ENCODE measurements at places on chromosomes 16 and 17. TPM values are rescaled to one million over a fixed set of nuclear protein-coding genes. Genes with fewer than 3 reads are reported as not detected.

Gene TAT
- total RNA-seq, result not detected

- DNase-seq, result no peak
Measured at GRCh38 chr16:85480727-85481101, 132.4 kb upstream of the GSE1 start.

- DNase-seq, result peak; percentile 80
Measured at GRCh38 chr16:85735225-85735635, 15.7 kb downstream of the C16orf74 start.

GRCh38 chr17:10624969-10625368 is 32.1 kb downstream of the MYH3 start:
- DNase-seq, result no peak

DNA sequence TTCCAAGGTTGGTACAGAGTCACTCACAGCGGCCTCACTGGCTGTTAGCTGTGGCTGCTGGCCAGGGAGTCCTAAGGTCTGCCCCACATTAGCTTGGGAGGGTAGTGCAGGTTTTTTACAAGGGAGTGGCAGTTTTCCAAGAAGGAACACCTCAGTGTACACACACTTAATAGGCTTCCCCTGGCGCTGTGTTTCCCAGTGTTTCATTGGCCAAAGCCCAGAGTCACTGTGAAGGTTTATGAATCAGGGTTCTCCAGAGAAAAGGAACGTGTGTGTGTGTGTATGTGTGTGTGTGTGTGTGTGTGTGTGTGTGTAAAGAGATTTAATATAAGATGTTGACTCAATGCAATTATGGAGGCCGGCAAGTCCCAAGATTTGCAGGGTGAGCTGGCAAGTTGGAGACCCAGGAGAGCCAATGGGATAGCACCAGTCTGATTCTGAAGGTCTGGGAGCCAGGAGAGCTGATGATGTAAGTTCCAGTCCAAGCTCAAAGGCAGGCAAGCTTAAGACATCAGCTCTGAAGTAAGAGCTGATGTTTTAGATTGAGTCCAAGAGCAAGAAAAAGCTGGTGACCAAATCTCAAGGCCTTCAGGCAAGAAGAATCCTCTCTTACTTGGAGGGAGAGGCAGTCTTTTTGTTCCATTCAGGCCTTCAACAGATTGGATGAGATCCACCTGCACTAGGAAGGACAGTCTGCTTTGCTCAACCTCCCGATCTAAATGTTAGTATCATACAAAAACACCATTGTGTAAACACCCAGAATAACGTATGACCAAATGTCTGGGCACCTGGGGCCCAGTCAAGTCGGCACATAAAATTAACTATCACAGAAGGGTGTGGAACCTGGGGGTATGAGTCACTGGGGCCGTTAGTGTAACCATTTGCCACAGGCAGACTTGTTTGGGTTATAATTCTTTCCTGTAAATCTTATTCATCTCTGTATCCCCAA is 206.8 kb downstream of the PRKCA start:
- peak; percentile 36 for DNase-seq

DNA sequence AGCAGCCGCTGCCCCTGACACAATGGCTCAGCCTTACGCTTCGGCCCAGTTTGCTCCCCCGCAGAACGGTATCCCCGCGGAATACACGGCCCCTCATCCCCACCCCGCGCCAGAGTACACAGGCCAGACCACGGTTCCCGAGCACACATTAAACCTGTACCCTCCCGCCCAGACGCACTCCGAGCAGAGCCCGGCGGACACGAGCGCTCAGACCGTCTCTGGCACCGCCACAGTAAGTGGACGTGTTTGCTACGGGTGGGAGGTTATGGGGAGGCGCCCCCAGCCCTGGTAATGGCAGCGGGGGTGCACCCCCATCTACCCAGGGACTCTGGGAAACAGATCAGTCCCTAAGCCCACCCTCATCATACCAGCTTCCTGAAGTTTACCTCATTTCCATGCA is 185.5 kb downstream of the RBFOX1 start:
- DNase-seq, result no peak

GRCh38 chr16:88796278-88796677 is 7.3 kb upstream of the CDT1 start:
- DNase-seq, result no peak

- no peak for DNase-seq
Measured at GRCh38 chr17:27343294-27343693, 49.4 kb downstream of the WSB1 start.

DNA sequence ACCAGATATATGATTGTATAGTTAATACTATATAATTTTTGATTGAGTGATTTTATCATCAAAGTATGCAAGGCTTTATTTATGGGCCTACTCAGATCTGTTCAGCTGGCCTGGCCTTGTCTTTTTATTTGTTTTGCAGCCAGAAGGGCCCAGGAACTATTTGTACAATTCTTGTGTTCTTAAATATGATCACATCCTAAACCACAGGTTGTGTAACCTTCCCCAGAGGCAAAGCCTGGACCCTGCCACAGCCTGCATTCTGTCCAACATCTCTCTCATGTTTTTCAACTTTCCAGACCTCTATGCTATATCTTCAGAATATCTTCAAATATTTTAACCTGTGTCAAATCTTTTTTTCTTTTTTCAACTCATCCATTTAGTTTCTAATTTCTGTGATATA is 410.4 kb upstream of the MON1B start:
- DNase-seq, result no peak

Gene CEP295NL
- total RNA-seq, result not detected

DNA sequence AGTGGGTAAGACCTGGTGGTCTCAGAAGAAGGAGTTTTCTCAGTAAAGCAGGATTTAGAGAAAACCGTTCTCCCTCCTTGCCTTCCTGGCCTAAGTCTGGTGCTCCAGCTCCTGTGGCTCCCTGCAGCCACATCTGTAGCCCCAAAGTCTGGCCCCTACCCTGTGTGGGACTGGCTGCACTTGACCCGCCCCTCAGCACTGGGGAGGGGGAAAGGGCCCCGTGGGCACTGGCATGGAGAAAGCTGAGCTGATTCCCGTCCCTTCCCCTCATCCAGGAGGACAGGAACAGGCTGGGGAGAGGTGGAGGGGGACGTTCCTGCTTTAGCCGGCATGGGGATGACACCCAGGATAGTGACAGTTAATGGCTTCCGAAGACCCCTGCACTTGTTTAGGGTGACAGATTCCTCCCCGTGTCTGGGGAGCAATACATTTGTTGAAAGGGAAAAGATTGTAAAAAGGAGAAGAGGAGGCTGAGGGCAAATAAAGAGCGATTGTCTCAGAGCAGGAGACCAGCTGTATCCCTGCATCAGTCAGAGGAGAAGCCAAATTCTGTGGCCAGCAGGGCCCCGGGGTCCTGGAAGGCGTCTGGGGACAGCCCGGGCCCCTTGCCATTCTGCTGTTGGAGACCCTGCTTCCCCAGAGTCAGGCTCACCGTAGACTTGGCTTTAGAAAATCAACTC is 37.9 kb downstream of the GRIN2C start:
- DNase-seq, result no peak

GRCh38 chr16:56626685-56627084 is 1.1 kb downstream of the MT1E start:
- DNase-seq, result no peak

DNA sequence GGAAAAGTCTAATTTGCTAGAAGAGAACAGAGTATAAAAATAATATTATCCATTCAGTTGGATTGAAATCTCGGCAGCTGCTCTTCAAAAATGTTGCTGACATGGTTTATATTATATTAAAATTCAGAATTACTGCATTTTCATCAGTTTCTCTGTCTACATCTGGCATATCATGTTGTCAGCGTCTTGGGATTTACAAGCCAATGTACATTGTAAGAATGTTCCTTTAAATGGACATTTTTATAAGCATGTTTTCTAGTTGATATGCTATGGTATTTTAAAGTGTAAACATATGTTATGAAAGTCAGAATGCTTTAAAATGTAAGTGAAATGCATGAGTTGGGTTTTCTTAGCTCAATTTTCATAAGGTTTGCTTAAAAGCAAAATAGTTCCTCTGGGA is 528.1 kb upstream of the CDH8 start:
- no peak for DNase-seq

Gene IGSF6
- 0.15 TPM for total RNA-seq

DNA sequence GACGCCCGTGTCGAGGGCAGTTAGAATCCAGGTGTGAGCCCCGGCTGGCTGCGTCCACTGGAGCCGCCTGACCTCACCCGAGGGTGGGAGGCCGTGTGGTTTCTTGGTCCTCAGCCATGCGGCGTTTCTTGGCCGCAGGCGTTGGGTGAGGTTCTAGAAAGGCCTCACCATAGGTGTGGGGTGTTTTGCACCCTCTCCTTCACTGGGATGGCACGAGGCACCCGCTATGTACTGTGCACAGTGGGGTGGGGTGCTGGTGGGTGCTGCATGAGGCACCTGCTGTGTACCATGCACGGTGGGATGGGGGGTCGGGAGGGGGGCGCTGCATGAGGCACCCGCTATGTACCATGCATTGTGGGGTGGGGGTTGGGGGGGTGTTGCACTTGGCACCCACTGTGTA is 169.6 kb downstream of the BANP start:
- no peak for DNase-seq

GRCh38 chr16:12323007-12323758 is 346.6 kb downstream of the SNX29 start:
- peak; percentile 53 for DNase-seq

DNA sequence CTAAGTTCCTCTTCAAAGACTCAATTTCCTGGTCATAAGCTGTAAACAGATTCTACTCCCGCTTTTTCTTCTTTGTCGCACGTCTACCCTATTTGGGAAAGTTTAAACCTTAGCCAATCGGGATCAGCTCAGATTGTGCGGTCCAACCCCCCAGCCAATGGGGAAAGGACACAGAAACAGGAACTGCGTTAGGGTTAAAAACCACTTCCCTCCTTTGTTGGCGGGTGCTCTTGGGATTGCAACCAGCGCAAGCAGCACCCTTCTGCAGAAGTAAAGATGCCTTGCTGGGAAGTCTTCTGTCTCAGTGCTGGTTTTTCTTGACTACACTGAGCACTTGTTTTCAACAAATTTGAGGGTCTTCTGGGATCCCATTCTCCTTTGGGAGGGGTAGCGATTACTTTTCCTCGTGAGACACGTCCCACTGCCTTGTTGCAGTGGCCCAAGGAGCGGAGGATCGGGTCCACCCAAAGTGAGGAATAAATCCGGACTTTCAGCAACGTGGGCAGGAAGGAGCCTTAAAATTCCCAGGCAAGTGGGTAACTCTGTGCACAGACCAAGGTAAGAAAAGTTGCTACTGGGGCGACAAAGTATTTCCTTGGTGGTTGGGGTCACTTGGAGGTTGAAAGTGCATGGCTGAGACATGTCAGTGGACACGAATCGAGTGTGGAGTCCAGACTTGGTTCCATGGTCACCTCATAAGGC is 1.0 kb upstream of the YPEL3 start:
- DNase-seq, result peak; percentile 26

DNA sequence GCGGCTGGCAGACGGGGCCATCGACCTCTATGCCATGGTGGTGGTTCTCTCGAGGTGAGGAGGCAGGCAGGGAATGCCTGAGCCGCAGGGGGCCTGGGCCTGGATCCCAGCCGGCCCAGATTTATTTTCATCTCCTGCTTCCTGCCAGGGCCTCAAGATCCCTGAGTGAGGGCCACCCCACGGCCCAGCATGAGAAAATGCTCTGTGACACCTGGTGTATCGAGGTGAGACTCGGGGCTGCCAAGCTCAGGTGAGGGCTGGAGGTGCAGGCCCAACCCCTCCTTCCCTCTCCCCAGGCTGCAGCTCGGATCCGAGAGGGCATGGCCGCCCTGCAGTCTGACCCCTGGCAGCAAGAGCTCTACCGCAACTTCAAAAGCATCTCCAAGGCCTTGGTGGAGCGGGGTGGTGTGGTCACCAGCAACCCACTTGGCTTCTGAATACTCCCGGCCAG is 4.9 kb downstream of the ACADVL start:
- DNase-seq, result no peak

Gene TBC1D3E
- 0.10 TPM for total RNA-seq

DNA sequence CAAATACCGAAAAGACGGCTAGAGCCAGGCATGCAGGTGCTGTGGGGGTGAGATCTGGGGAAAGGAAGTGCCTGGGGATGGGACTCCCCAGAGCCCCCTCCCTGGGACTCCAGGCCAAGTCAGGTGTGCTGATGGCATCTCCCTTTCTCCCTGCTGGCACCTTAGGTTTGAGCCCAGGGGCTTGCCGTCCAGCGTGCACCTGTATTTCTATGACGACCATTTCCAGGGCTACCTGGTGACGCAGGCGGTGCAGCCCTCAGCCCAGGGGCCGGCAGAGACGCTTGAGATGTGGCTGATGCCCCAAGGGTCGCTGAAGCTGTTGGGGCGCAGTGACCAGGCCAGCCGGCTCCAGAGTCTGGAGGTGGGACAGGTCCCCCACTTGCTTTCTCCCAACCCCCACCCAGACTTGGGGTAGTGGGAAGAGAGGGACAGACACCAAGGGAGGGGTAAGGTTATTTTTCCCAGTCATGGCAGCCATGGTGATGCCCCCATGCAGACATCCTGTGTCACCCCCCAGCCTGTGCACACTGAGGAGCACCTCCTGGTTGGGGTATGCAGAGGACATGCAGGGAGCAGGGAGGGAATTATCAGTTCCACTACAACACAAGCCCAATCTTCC is 11.1 kb downstream of the XYLT2 start:
- no peak for DNase-seq

- DNase-seq, result peak; percentile 76
Measured at GRCh38 chr17:50198026-50198669, 3.3 kb downstream of the COL1A1 start.

Gene GPR142
- not detected for total RNA-seq

GRCh38 chr17:1467898-1468492 is 12.0 kb upstream of the CRK start:
- DNase-seq, result no peak

DNA sequence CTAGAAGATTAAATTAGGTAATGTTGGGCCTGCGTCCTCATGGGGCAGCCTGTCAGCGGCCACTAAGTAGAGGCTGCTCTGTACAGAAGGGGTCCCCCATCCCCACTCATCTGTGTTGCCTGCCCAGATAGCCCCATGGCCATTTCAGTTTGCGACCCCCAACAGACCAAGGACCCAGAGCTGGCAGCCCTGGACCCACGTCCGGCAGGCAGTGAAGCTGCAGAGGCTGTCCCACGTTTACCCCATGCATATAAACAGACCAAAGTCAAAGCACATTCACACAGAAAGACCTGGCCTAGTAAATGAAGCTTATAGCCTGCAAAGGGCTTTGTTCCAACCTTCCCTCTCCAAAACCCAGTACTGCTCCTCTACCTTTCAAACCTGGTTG is 4.6 kb downstream of the PDF start:
- DNase-seq, result no peak

- no peak for DNase-seq
Measured at GRCh38 chr16:66367968-66368891, 1.7 kb downstream of the CDH5 start.

- DNase-seq, result peak; percentile 55
Measured at GRCh38 chr17:56754523-56755208, 79.1 kb downstream of the C17orf67 start.

GRCh38 chr16:25606069-25606468 is 85.7 kb upstream of the HS3ST4 start:
- DNase-seq, result no peak

Data from activated CD4-positive, alpha-beta T cell treated with anti-CD3 and anti-CD28 coated beads, Interleukin-2, amount 10 ng/mL, durations not matched to agents 7 days and 5 days (primary cell).